ENCODE measurements at places on chromosomes 2 and 18. TPM values are rescaled to one million over a fixed set of nuclear protein-coding genes. Genes with fewer than 3 reads are reported as not detected.

DNA sequence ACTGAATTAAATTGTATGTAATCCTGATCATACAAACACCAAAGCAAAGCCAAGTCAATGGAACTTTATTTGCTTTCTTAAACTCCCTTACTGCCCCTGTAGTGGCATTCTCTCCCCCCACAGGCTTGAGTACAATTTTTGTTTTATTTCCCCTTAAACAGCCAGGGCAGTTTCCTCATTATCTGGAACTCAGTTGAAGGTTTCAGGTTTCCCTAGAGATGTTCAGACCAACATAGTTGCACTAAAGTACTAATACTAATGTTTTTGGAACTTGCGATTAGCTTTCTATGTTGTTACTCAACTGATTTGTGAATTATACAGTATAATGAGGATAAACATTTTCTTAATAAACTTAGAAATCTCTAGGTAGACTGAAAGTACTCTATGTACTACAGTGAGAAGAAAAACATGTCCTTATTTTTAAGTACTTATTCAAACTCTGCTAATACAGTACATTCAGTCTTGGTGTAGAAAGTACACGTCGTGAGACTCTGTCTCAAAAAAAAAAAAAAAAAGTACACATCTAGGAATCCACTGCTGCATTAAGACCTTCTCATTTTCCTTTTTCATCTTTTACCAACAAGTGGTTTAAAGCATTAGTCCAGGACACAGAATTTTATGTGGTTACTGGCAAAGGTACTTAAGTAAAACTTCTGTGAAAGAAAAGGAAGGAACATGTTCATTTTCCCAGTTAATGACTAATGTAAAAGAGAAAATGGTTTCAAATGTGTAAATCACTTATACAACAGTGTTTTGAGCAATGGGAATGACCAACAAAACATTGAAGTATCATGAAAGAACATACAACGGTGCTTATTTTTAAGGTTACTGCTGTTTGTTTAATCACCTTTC is 209.5 kb upstream of the SMAD7 start:
- no peak overlapping the region for H3K4me3 ChIP-seq
- no peak for DNase-seq
- no peaks in the 10 kb centered on the region for H3K4me1 ChIP-seq
- H3K27me3 ChIP-seq: no peaks in the 10 kb centered on the region
- H3K27ac ChIP-seq: no peak overlapping the region

GRCh38 chr18:51251625-51252024 is 54.1 kb upstream of the MEX3C start:
- H3K4me3 ChIP-seq: no peak overlapping the region
- H3K27ac ChIP-seq: no peak overlapping the region
- H3K27me3 ChIP-seq: no peaks in the 10 kb centered on the region
- H3K4me1 ChIP-seq: no peaks in the 10 kb centered on the region
- H3K36me3 ChIP-seq: no peaks in the 10 kb centered on the region

- peaks cover 2% of the 10 kb centered on the region for H3K4me1 ChIP-seq
- no peaks in the 10 kb centered on the region for H3K36me3 ChIP-seq
- no peak for DNase-seq
- no peaks in the 10 kb centered on the region for H3K27me3 ChIP-seq
- H3K27ac ChIP-seq: no peak overlapping the region
- H3K4me3 ChIP-seq: no peak overlapping the region
Observed at GRCh38 chr2:96959406-96960110, 26.8 kb downstream of the FAM178B start.

DNA sequence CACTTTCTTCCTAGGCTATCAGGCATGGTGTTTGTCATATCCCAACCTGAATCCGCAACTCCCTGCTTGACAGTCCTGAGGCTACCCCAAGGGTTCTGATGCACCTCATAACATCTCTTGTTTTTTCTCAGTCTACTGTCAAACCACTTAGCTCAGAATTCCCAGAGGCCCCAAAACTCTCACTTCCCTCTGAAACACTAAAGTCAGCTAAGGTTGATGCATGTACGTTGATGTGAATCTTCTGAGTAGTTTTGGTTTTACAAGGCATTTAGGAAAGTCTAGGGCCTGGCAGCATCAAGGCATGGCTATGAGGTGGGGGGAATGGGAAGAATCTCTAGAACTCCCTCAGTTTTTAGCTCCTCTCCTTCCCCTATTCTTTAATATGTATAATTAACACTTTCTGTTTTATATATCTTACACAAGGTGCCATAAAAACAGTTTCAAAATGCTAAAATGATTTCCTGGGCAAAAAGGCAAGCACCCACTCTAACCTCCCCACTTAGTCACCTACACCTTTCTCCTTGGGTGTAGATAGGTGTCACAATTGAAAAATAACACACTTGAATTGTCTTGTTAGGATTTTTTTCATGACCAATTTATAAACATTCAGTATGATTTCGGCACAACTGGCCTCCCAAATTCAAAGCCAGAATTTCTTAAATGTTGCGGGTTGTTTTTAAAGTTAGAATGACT is 71.4 kb upstream of the TANK start:
- no peaks in the 10 kb centered on the region for H3K4me1 ChIP-seq
- H3K4me3 ChIP-seq: no peak overlapping the region
- H3K36me3 ChIP-seq: no peaks in the 10 kb centered on the region
- H3K27me3 ChIP-seq: no peaks in the 10 kb centered on the region
- no peak overlapping the region for H3K27ac ChIP-seq

DNA sequence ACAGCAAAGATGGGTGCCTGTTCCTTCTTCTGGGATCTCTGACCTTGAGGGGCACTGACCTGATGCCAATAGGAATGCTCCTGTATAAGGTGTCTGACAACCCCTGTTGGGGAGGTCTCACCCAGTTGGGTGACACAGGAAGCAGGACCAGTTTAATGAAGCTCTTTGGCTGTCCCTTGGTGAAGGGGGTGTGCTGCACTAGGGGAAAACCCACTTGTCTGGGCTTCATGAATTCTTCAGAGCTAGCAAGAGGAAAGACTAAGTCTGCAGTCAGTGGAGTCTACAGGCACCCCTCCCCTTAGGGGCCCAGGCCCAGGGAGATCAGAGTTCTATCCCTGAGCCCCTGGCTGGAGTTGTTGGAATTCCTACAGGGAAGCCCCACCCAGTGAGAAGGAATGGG is 550.8 kb upstream of the CHAC2 start:
- DNase-seq: no peak
- no peak overlapping the region for H3K4me3 ChIP-seq
- no peak overlapping the region for H3K27ac ChIP-seq
- no peaks in the 10 kb centered on the region for H3K4me1 ChIP-seq

DNA sequence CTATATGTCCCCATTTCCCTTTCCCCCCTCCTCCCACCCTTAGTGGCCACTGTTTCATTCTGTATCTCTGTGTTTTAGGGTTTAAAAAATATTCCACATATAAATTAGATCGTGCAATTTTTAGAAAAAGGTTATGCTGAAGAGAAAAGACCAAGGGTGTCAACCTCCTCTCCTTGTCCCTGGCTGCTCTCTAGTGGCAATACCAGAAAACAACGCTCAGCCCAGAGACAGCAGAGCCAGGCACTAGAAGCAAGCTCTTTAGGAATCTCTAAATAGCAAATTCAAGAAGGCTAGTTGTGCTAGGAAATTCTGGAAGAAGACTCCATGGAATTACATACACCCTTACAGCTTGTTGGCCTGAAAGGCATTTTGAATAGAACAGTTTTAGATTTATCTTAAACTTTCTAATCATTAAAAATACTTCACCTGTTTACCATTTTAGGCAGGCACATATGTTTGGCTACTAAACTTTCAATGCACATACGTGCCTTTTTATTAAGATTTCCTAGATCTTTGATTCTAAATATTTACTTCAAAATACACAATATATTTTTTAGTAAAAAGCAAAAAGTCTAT is 35.1 kb upstream of the RASGRP3 start:
- no peaks in the 10 kb centered on the region for H3K27me3 ChIP-seq
- H3K27ac ChIP-seq: no peak overlapping the region
- no peaks in the 10 kb centered on the region for H3K36me3 ChIP-seq
- DNase-seq: peak; percentile 39
- peaks cover 8% of the 10 kb centered on the region for H3K4me1 ChIP-seq

- H3K36me3 ChIP-seq: no peaks in the 10 kb centered on the region
- H3K4me1 ChIP-seq: no peaks in the 10 kb centered on the region
- H3K4me3 ChIP-seq: no peak overlapping the region
- no peak for DNase-seq
- H3K27me3 ChIP-seq: no peaks in the 10 kb centered on the region
- no peak overlapping the region for H3K27ac ChIP-seq
Observed at GRCh38 chr2:21142149-21142548, 18.4 kb downstream of the TDRD15 start.

- H3K36me3 ChIP-seq: no peaks in the 10 kb centered on the region
- no peak overlapping the region for H3K4me3 ChIP-seq
- H3K27me3 ChIP-seq: no peaks in the 10 kb centered on the region
- no peak for DNase-seq
Observed at GRCh38 chr2:186688813-186689212, 5.0 kb upstream of the FAM171B start.

- peaks cover 3% of the 10 kb centered on the region for H3K36me3 ChIP-seq
- H3K4me1 ChIP-seq: peaks cover 3% of the 10 kb centered on the region
- no peak overlapping the region for H3K4me3 ChIP-seq
- no peak for DNase-seq
Observed at GRCh38 chr2:134454426-134454825, 200.6 kb downstream of the MGAT5 start.

GRCh38 chr18:65073060-65073550 is 677.7 kb upstream of the CDH7 start:
- H3K36me3 ChIP-seq: no peaks in the 10 kb centered on the region
- DNase-seq: no peak
- H3K27ac ChIP-seq: no peak overlapping the region
- no peak overlapping the region for H3K4me3 ChIP-seq
- H3K27me3 ChIP-seq: no peaks in the 10 kb centered on the region

GRCh38 chr2:235218486-235218907 is 266.7 kb downstream of the SH3BP4 start:
- H3K27ac ChIP-seq: no peak overlapping the region
- no peak for DNase-seq
- H3K4me1 ChIP-seq: no peaks in the 10 kb centered on the region

GRCh38 chr2:132620115-132620514 is 49.9 kb downstream of the LYPD1 start:
- no peak overlapping the region for H3K4me3 ChIP-seq
- no peak for DNase-seq
- H3K27ac ChIP-seq: no peak overlapping the region
- no peaks in the 10 kb centered on the region for H3K36me3 ChIP-seq
- no peaks in the 10 kb centered on the region for H3K4me1 ChIP-seq

GRCh38 chr2:133710613-133711012 is 142.3 kb upstream of the NCKAP5 start:
- H3K27me3 ChIP-seq: no peaks in the 10 kb centered on the region
- no peaks in the 10 kb centered on the region for H3K36me3 ChIP-seq
- no peak for DNase-seq
- no peak overlapping the region for H3K4me3 ChIP-seq

DNA sequence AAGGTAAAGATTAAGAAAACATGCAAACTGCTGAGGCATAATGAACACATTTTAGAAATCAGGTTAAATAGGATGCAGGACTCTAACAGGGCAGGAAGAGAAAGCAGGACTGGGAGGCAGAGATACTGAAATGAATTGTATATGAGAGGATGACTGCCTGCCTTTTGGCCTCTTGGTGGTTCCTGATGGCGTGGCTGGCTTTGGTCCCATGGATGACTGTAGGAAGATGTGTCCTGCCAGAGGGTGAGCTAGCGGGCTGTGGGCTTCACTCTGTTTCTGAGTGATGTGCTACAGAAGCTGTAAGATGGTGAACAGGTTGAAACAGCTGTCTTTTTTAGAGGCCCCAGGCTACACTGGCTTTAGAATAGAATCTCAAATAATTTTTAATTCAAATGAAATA is 517.0 kb downstream of the SLC4A3 start:
- H3K4me3 ChIP-seq: no peak overlapping the region
- H3K27ac ChIP-seq: no peak overlapping the region
- DNase-seq: no peak
- no peaks in the 10 kb centered on the region for H3K4me1 ChIP-seq
- H3K36me3 ChIP-seq: no peaks in the 10 kb centered on the region

- peak overlapping the region; percentile 98 for H3K4me3 ChIP-seq
- peaks cover 19% of the 10 kb centered on the region for H3K4me1 ChIP-seq
- peak overlapping the region; percentile 92 for H3K27ac ChIP-seq
- peak; percentile 50 for DNase-seq
Observed at GRCh38 chr2:157875641-157876065, 477 bp downstream of the ACVR1 start.

GRCh38 chr2:3073041-3073595 is 304.5 kb downstream of the EIPR1 start:
- peaks cover 8% of the 10 kb centered on the region for H3K4me1 ChIP-seq
- H3K36me3 ChIP-seq: no peaks in the 10 kb centered on the region
- H3K27me3 ChIP-seq: no peaks in the 10 kb centered on the region
- H3K4me3 ChIP-seq: no peak overlapping the region
- no peak overlapping the region for H3K27ac ChIP-seq

DNA sequence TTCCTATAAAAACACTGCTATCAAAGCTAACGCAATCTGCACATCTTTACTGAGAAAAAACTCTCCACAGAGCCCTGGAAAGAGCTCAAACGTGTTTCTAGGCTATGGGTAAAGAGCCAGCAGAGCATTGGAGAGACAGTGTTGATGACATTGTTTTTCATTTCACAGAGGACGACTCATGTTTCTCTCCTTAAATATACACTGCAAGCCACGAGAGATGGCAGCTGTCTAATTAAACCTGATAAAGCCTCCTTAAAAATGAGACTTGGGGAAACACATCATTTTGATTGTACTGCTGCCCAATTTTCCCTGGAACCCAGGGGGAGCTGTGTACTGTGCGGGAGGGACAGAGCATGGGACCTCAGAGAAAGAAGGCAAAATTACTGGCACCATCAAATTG is 294.3 kb upstream of the SETBP1 start:
- H3K4me3 ChIP-seq: no peak overlapping the region
- H3K36me3 ChIP-seq: no peaks in the 10 kb centered on the region
- DNase-seq: no peak
- no peak overlapping the region for H3K27ac ChIP-seq
- no peaks in the 10 kb centered on the region for H3K4me1 ChIP-seq

- H3K4me3 ChIP-seq: no peak overlapping the region
- H3K36me3 ChIP-seq: no peaks in the 10 kb centered on the region
- no peak for DNase-seq
- peaks cover 5% of the 10 kb centered on the region for H3K4me1 ChIP-seq
- H3K27ac ChIP-seq: no peak overlapping the region
Observed at GRCh38 chr2:135831180-135831812, 5.7 kb downstream of the LCT start.

GRCh38 chr2:238696786-238697185 is 151.1 kb upstream of the TWIST2 start:
- peaks cover 14% of the 10 kb centered on the region for H3K4me1 ChIP-seq
- DNase-seq: no peak
- H3K27me3 ChIP-seq: no peaks in the 10 kb centered on the region
- no peak overlapping the region for H3K4me3 ChIP-seq

TFPI gene
- 261 TPM for total RNA-seq

SIGLEC15 gene
- 0.59 TPM for total RNA-seq

ZNF142 gene
- 58.7 TPM for total RNA-seq

TMEM17 gene
- 2.2 TPM for total RNA-seq

ANTXR1 gene
- 33.4 TPM for total RNA-seq

CCDC74A gene
- 24.7 TPM for total RNA-seq

AGXT gene
- not detected for total RNA-seq

ZNF407 gene
- 14.1 TPM for total RNA-seq

PPP3R1 gene
- total RNA-seq: 18.4 TPM

Data from upper lobe of left lung (tissue), 6 donors.